ENCODE measurements at places on chromosomes 6 and 20.

GRCh38 chr20:61601853-61602252 lies 349.8 kb downstream of the CDH4 start:
- no peak for DNase-seq

DNA sequence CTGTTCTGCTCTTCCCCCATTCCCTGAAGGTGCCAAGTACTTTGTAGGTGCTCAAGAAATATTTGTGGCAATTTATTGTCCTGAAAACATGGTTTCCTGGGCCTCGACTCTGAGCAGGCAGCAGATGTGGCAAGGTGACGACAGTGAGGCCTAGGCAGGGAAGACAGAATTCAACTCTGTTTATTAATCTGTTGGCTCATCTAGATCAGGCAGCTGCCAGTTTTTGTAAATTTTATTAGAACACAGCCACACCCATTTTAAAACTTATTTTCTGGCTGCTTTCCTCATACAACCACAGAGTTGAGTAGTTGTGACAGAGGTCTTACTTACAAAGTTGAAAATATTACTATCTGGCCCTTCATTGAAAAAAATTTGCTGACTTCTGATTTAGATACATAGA lies 24.5 kb downstream of the MAPK14 start:
- no peak for DNase-seq

- peak; percentile 12 for DNase-seq
Measured at GRCh38 chr6:22164236-22164635, 132.6 kb downstream of the PRL start.

DNA sequence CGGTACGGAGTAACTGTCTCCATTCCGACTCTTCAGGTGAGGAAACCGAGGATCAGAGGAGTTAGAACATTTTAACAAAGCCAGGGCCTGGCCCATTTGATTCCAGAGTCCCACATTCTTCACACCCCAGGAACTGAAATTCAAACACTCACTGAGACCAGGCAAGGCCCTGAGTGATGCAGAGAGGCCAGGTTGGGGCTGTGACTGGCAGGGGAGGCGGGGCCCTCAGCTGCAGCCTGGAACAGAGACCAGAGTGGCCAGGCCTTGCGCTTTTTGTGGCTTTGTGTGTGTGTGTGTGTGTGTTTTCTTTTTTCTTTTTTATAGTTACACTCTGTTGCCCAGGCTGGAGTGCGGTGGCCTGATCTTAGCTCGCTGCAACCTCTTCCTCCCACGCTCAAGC lies 57.2 kb downstream of the BCAS4 start:
- no peak for DNase-seq

DNA sequence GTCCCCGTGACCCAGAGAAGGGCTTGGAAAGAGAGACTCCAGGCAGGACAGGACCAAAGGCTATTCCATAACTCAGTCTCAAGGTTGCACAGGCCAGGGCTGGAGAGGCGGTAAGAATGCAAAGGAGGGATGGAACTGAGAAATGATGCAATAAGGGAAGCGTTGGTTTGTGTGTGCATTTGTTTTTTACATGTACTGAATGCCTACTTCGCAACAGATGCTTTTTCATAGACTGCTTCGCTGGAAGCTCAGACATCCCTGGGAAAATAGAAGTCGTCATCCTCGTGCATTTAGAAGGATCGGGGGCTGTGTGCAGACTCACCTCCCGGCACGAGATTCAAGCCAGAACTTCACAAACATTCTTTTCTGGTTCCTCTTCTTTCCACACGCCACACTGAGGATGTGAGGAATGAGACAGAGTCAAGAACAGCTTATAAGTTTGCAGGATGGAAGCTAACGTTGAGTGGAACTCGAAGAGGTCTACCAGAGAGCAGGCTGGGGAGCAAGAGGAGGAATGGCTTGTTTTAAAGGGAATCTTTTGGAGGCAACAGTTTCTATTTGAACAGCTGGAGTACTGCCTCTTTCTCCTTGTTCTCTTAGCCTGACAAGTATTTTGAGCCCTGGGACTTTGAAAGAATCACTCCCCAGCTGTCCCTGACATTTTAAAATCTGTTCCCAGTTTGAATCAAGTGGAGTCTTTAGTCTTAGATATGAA lies 19.3 kb upstream of the LY86 start:
- DNase-seq, result no peak

GRCh38 chr6:38207375-38207774 lies 387.8 kb downstream of the ZFAND3 start:
- no peak for DNase-seq
